ENCODE measurements at places on chromosomes 5 and 9. TPM values are rescaled to one million over a fixed set of nuclear protein-coding genes. Genes with fewer than 3 reads are reported as not detected.
A peak's percentile ranks its signal among the peaks of the same experiment; 100 is the strongest.

RAD17 gene
- 22.7 TPM for total RNA-seq

PCDHA1 gene
- not detected for total RNA-seq

- no peak for DNase-seq
These were observed 135.9 kb downstream of the ZSWIM6 start for GRCh38 chr5:61467766-61468482.

- peak; percentile 69 for DNase-seq
These were observed 260.8 kb downstream of the AUH start for GRCh38 chr9:91100878-91101450.

DNA sequence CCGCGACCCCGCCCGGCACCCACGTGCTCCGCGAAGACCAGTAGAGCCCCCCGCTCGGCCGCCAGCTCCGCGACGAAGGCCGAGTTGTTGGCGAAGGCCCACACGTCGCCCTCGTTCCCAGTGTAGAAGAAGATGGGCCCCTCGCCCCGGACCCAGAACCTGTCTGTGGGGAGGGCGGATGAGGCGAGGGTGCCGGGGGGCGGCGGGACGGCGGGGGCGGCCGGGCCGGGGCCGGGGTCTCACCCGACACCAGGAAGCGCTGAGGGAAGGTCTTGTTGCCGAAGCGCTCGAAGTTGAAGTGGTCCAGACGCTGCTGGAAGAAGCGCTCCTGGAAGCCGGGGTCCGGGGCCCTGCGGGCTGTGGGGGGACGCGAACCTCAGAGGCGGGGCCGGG, 317 bp downstream of the DPP7 start:
- DNase-seq: no peak

SAP30L gene
- 41.8 TPM for total RNA-seq

SPATA31E1 gene
- not detected for total RNA-seq

GABBR2 gene
- total RNA-seq: 0.49 TPM

DNA sequence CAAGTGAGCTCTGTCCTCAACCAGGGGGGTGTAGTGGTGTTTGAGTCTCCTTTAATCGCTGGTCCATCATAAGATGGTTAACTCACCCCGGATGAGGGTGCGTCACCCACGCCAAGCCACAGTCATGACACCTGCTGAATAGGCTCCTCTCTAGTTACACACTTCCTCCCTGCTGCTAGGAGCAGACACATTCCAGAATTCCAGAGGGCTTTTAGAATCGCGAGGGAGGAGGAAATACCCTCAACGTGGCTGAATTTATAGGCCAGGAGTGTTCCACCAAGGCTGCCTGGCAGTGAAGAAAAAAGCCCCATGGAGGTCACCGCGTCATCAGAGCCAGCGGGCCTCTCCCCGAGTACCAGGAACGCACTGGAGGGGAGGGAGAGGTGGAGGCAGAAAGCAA, 5.1 kb downstream of the GLRX start:
- no peak for DNase-seq

GRCh38 chr9:18639911-18640310, 166.0 kb downstream of the ADAMTSL1 start:
- DNase-seq: no peak

ANAPC2 gene
- total RNA-seq: 52.8 TPM

DNA sequence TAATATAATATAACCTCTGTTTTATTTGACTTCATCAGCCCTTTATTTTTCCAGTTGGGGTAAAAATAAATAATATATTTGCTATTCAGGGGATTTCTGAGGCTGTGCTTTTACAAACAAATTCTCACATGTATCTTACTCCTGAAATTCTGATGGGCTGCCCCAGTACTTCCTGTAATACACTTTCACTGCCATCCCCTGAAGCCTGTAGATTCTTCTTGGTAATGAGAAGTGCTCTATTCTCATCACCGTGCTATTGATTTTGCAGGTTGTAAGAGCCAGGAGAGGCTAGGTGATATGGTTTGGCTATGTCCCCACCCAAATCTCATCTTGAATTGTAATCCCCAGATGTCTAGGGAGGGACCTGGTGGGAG, 91.9 kb upstream of the CEP78 start:
- no peak for DNase-seq

- DNase-seq: no peak
These were observed 194.0 kb downstream of the IRX1 start for GRCh38 chr5:3789519-3790193.

AFAP1L1 gene
- 54.8 TPM for total RNA-seq

RAB24 gene
- total RNA-seq: 24.4 TPM

- no peak for DNase-seq
These were observed 29.8 kb upstream of the ALDOB start for GRCh38 chr9:101465326-101465915.

- no peak for DNase-seq
These were observed 70.1 kb upstream of the IFNK start for GRCh38 chr9:27453860-27454553.

GRCh38 chr9:77831781-77832180, 183.7 kb upstream of the GNA14 start:
- DNase-seq: no peak

TMEM174 gene
- total RNA-seq: not detected

GRCh38 chr9:129933185-129934040, 98.2 kb downstream of the USP20 start:
- no peak for DNase-seq

ADGRV1 gene
- 1.7 TPM for total RNA-seq

ADAM19 gene
- total RNA-seq: 23.0 TPM

DDX4 gene
- total RNA-seq: not detected

EFCAB9 gene
- not detected for total RNA-seq

DNA sequence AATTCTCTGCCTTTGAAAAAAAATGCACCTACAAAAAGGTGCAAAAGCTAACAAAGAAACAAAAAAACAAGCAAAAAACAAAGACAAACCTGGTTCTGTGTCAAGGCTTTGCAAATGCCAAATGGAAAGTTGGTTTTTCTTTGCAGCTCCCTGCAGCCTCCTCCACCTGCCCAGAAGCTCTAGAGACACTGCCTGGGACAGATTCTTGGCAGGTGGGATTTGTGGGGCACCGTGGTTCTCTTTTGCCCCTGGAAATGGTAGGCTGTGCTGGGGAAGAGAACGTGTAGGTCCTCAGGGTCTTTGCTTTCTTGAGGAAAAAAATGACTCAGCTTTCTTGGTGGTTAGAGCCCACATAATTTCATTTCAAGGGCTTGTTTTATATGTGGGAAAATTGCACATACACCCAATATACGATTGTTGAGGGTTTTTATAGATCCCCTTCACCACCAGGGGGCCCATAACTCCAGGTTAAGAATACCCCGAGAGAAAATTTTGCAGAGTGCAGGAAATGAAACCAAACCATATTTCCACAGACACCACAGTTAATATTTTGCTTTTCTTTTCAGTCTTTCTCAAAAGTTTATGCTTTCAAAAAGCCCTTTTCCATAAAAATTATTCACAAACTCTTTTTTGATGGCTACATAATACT, 58.7 kb downstream of the NXNL2 start:
- DNase-seq: peak; percentile 79

GRCh38 chr5:179332741-179333290, 12.4 kb downstream of the ADAMTS2 start:
- no peak for DNase-seq

DNA sequence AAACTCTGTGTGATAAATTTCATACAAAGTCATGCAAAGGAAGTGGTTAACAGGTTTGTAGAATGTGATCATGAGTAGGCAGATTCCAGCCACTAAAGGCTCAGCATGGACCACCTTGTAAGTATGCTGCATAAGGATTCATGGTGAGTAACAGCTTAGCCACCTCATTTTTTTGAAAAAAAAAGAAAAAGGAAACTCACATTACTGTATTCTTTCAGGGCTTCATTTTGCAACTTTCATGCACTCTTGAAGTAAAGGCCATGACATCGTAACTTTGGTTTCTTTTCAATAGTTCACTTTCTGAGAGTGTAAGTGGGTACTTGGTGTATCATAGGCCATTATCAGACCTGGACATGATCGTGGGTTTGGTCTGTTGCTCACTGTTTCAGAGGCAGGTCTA, 175.1 kb downstream of the PCSK1 start:
- DNase-seq: no peak

DNA sequence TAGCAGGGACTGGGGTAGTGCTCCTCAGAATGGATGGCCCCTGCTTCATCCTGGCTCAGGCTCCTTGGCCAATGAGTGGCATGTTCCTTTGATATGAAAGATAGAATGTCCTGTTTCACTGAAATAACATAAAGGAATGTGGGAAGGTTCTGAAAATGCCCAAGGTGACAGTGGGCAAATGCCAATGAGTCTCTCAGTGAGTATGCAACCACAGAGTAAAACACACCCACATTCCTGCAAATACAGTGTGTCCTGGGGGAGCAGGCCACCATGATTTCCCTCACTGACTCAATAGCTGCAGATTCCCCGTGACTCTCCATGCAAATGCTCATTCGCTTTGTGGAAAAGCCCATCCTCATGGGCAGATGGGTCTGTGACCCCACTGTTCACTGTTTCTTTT, 36.4 kb downstream of the ZNF366 start:
- DNase-seq: no peak

DNA sequence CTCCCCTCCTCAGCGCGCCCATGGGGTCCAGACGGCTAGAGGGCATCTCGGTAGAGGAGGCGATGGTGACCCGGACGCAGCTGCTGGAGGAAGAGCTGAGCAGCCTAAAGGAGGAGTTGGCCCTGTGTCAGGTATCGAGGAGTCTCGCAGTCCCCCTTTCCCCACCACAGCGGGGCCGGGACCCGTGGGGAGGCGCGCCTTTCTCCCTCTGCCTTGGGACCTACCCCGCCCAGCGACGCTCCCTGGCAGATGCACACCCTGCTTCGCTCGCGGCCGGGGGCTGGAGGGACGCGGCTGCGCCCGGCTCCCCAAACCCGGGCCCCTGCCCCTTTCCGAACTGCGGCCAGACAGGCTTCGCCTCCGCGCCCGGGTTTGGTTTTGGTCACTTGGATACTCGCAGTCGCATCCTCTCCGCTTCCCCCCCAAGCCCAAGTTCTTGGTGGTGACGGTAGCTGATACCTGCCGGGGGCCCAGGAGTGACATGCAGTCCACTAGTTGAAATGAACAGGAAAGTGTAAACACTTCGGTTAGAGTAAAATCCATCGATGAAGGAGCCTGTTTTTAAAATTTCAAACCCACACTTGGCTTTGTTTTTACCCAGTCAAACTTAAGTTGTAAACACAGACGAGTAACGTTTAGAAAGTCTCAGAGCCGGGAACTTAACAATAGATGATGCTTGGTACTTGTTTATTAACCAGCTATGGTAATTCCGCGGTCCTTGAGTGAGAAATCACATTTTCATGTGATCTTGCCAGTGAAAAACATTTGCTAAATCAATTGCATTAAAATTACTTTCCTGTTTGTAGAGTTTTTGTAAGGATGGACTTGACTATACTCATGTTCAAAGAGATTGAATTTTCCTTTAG, 688 bp downstream of the CNTLN start:
- peak; percentile 71 for DNase-seq

KCNT1 gene
- total RNA-seq: 0.53 TPM

DNA sequence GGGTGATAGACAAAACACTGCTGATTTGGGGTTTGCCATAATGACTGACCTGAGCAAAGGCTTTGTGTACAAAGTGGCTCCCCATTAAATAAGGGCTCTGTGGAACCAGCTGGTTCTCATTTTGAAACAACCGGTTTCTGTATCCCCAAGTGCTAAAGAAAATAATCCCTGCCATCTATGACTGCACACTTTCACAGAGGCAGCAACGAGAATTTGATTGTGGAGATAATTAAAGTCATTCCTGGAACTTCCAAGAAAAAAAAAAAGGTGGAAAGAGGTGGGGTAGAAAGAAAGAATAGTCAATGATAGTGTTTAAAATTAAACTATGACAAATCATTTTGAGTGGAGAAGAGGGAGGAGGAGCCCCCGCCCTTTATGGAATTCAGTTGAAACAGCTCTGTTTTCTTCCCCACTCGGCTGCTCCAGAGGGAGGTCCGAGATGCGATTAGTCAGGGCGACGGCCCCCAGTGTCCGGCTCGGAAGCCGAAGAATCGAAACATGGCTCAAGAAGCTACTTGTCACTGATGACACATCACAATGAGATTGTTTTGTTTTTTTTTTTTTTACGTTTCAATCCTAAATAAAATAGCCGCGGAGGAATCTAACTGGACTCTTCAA, 38.4 kb downstream of the EBF1 start:
- peak; percentile 68 for DNase-seq

WHRN gene
- 5.3 TPM for total RNA-seq

MUSK gene
- total RNA-seq: 0.62 TPM

DNA sequence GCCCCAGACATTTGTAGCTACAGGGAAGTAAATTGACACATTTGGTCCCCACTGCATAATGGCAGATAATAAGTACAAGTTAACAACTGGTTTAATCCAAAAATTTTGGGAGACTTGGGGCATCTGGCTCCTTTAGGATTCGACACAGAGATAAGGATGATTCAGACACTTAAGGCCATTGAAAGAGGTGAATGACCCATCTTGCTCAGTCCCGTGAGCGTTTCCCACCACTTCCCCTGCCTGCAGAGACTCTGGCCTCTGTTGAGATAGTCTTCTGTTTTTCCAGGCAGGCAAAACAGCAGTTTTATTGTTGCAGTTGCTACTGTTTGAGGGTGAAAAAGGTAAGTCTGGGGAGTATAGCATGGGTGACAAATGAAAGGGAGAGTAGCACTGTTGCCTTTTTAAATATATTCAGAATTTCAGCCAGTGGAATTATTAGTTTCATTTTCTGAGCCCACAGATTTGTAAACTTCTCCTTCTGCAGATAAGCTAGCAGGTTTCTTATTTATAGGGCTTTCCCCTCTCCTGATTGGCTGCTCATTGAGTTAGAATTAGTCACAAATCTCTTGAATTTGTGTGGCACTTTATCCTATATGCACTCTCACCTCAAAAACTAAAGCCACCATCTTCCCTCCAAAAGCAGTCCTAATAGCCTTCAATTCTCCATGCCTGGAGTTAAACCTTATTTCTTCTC, 19.3 kb downstream of the ACO1 start:
- no peak for DNase-seq

DNA sequence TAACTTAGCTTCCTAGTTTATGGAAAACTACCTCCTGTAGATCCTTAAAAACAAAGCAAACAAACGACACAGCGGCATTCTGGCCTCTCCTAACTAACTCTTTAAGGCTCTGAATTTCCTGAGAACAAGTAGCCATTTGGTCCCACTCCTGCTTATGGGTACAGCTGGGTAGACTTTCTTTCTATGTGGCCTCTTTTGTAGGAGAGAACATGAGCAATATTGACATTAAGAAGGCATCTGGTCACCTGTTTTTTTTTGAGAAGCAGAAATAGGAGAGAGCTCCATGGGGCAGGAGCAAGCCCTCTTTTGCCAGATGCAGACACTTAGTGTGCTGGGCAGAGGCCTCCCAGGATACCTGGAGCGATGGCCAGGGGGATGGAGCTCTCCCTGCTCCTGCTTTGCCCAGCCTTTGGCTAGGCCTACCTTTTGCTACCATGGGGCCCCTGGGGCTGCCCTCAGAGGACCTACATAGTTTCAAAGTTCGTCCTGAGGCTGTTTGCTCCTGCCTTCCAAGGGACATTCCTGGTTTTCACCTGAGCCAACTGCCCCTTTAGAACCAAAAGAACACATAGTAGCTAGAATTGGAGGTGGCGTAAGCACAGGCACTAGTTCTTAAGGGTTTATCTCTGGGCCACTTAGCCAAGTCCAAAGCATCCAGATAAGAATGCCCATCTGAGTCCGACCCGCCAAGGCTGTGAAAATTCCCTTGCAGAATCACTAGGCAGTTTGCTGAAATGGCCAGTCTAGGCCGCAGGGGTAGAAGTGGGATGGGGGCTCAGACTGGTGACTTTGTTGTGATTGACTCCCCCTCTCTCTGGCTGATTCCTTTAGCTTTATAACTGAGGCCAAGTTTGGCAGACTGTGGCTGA, 2.4 kb upstream of the STC2 start:
- no peak for DNase-seq

- peak; percentile 76 for DNase-seq
These were observed 9.2 kb downstream of the EEIG1 start for GRCh38 chr9:127971357-127972235.

GRCh38 chr9:112094948-112095681, 80.0 kb downstream of the SUSD1 start:
- no peak for DNase-seq

NR6A1 gene
- 3.3 TPM for total RNA-seq
